ENCODE measurements at places on chromosomes 4 and X.

DNA sequence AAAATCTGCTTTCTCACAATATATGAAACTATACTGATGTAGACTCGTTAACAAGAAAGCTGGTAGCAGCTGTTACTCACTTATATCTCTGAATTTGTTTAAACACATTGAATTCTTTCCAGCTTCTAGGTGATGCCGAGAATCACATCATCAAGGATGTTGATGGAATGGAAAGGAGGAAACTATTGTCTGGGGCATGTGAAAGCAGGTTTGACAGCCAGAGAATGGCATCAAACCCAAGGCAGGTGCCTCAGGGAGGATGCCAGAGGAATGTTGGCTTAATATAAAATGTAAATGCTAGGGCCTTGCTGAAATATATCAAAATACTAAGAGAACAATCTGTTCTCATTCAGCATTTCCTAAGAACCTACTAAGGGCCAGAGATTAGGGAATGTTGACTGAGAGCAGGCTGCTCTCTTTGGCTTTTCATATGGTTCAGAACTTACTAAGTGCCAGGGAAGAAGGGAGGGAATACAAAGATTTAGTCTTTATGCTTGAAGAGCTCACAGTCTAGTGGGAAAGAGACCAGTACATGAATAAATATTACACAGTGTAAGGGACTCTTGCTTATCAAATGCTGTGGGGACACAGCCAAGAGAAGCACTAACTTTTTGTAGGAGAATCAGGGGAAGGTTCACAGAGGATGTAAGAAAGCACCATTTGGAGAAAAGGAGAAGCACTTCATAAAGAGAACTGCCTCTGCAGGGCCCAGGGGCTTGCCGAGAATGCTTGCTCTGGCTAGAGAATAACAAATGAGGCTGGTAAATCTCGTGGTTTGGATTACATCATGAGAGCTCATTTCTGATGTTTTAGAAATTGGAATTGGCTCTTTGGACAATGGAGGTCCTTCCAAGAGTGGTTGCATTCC, 14.7 kb downstream of the SLIT2 start:
- no peak for DNase-seq

DNA sequence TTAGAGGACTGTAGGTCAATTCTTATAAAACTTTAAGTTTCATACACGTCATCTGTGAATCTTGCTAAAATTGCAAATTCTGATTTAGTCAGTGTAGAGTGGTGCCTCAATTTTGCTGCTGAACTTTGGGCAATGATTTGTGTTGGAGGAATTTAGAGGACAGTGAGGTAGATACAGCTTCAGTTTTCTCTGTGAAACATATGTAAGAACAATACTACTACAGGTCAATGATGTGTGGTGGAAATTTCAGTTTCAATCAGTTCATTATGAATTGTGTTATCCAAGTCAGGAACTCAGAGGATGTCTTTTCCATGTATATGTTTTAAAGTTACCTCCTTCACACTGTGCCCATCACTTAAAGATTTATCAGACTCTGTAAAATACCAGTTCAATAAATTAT, 1597.8 kb upstream of the PCDH10 start:
- no peak for DNase-seq

GRCh38 chr4:150259861-150260567, 181.8 kb downstream of the DCLK2 start:
- DNase-seq = no peak

DNA sequence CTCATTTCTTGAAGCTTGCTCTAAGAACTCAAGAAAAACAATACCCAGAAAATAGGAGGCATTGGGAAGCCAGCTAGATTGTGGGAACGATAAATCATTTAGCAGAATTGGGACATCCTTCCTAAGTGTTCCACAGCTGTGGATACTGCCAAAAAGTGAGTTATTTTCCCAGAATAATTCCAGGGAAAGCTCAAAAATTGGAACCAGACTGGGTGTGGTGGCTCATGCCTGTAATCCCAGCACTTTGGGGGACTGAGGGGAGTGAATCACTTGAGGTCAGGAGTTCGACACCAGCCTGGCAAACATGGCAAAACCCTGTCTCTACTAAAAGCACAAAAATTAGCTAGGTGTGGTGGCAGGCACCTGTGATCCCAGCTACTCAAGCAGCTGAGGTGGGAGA, 68.2 kb upstream of the GK2 start:
- no peak for DNase-seq

GRCh38 chr4:184097241-184097605, 120.5 kb downstream of the ENPP6 start:
- no peak for DNase-seq

Measured in activated CD4-positive, CD25-positive, alpha-beta regulatory T cell (primary cell).